ENCODE measurements at places on chromosomes 11 and 22.

DNA sequence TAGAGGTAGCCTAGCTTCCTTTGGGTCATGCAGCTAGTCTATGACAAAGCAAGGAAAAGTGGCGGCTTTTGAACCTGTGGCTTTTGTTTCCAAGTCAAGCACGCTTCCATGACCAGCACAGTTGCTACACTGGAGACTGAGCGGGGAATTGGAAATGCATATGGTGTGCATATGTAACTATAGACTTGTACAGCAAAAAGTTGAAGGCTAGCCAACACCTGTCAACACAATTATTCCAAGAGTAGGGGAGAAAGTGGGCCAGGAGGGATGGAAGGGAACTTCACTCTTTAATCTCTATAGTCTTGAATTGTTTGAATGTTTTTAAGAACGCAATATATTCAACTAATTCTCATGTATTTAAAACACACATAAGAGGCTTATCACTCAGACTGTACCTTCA, 218.5 kb upstream of the CADM1 start:
- DNase-seq, result no peak

- no peak for DNase-seq
These were observed 389.0 kb downstream of the TBC1D22A start for GRCh38 chr22:47151490-47151889.

- no peak for DNase-seq
These were observed 28.2 kb downstream of the OR6Q1 start for GRCh38 chr11:58059007-58059350.

DNA sequence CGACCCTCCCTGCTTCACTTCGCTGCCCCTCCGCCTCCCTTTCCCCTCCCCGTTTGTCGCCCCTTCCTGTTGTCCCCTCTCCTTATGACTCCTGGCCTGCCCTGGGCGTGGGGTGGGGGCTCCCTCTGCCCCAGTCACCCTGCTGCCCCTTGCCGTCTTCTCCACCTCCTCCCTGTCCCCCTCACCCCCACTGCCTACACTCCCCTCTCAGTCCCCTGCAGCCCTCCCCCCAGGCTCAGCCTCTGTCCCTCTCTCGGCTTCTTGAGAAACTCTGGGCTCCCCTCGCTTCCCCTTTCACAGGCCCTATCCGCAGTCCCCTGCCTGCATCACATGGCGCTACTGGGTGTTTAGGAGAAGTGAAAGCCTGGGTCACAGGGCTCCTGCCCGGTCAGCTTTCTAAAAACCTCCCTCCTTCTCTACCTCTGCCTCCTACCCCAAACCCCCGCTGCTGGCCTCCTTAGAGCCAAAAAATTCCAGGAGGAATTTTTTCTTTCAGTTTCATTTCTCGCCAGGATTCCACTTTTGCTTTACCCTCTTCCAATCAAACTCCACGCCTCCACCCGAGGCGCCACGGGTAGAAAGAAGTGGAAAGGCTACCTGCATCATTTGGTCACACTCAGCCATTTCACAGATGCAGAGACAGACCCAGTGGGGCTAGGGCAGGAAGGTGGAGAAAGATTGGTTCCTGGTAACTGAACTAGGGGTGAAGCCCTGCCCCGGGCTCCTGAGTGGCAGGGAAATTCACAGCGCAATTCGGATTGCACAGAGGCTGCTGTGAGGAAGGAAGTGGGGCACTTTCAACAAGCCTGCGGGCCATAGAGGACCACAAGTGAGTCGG, at the start of gene SLC15A3:
Gene SLC15A3 (minus strand): TSS at position 273 of the 838 bp plus-strand sequence. CDS start 625 bp downstream, outside the sequence.
- peak; percentile 44 for DNase-seq

DNA sequence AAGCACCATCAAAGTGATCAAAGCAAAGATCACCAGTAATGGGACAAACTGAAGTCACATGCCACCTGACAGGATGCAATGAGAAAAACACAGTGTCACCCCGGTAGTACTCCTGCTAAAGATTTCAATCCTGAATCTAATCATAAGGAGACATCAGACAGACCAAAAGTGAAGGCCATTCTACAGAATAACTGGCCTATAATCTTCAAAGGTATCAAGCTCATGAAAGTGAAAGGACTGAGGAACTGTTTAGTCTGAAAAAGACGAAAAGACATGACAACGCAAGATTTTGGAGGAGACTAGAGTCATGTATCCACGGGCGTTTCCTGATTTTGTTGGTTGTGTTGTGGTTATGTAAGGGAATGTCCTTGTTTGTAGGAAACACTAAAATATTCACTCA, 42.4 kb upstream of the TSKU start:
- DNase-seq, result no peak
